ENCODE measurements at places on chromosomes 7 and 10.

DNA sequence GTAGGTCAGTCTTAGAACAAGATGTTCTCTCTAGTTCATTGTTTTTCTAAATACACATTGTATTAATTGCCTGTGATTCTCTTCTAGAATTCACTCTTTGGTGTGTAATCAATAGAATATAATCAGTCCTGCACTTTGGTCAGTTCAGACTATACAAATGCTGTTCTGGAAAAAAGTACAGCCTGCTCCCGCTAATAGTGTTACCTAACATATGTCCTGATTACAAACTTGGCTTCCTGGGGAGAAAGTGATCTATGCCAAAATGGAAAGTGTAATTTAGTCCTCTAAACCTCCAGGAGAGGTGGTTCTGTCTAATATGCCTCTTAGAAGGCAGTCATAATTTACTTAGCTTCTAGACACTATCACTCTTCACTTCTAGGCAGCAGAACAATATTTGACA, 215.5 kb downstream of the SEMA3D start:
- no peak for DNase-seq

DNA sequence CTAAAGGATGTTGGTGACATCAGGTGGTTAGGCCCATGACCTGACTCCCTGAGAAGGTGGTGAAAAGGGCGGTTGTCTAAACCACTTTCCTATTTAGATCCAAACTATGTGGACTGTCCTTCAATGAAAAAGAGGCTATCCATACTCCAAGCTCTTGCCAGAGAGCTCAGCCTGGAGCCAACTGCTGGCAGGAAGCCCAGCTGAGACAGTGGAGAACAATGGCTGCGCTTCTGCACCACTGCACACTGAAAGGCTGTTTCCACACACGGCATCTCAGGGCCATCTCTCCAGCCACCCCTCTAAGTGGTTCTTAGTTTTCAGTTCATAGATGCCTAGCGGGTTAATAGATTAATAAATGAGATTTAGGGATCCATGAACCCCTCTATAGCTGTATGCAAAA, 488.8 kb upstream of the ZMIZ1 start:
- no peak for DNase-seq

DNA sequence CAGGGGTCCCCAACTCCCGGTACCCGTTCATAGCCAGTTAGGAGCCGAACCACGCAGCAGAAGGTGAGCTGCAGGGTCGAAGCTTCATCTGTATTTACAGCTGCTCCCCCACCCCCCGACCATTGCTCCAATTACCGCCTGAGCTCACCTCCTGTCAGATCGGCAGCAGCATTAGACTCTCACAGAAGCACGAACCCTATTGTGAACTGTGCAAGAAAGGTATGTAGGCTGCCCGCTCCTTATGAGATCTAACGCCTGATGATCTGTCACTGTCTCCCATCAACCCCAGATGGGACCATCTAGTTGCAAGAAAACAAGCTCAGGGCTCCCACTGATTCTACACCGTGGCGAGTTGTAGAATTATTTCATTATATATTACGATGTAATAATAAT, 14.6 kb upstream of the AZGP1 start:
- no peak for DNase-seq

- DNase-seq = no peak
Observed at GRCh38 chr7:38410056-38410455, 136.6 kb upstream of the TARP start.

DNA sequence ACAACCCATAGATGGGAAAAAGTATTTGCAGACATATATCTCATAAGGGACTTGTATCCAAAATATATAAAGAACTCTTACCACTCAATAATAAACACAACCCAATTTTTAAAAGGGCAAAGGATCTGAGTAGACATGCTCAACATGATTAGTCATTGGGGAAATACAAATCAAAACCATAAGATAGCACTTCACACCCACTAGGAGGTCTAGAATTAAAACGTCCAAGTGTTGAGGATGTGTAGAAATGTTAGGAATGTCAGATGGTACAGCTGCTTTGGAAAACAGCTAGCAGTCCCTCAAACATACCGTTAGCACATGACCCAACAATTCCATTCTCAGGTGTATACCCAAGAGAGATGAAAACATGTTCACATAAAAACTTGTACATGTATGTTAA, 8.3 kb downstream of the PSTK start:
- DNase-seq = no peak

DNA sequence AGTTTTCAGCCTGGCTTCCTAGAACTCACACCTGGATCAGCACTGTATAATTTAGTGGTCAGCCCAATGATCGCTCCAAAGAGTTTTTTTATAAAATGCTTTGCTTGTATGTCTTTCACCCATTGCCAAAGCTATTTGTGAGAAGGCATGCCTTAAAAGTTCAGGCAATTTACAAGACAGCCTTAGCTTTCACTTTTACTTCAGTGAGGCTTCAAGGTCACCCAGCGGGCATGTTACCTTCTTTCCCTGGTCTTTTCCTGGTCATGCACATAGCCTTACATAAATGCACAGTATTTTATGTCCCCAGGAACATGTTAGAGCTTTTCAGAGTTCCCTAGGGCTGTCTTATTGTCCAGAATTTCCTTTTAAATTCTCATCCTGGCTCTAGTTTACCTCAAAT, 179.9 kb upstream of the TMEM72 start:
- no peak for DNase-seq

DNA sequence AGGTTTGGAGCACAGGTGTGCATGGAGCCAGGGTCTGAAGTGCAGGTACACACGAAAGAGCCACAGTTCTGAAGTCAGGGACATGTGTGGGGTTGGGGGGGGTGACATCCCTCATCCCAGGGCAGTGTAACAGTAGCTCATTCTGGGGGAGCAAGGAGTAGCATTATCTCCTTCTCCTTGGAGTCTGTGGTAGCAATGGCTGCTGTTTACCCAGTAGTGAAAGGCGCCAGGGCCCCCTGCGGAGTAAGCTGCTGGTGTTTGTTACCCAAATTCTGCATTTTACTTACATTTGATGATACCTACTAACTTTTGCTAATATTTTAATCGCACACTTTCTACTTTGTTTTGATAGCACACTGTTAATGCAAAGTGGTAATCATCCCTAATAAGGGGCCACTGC, 665.5 kb downstream of the GATA3 start:
- no peak for DNase-seq
